ENCODE measurements at places on chromosomes 2 and 18. TPM values are rescaled to one million over a fixed set of nuclear protein-coding genes. Genes with fewer than 3 reads are reported as not detected.

The PID1 gene
- 3.3 TPM for total RNA-seq

The LDLRAD4 gene
- total RNA-seq: 1.2 TPM

The CNTNAP5 gene
- total RNA-seq: 0.17 TPM

The LRRTM4 gene
- total RNA-seq: 8.1 TPM

The FAM110C gene
- total RNA-seq: 13.2 TPM

DNA sequence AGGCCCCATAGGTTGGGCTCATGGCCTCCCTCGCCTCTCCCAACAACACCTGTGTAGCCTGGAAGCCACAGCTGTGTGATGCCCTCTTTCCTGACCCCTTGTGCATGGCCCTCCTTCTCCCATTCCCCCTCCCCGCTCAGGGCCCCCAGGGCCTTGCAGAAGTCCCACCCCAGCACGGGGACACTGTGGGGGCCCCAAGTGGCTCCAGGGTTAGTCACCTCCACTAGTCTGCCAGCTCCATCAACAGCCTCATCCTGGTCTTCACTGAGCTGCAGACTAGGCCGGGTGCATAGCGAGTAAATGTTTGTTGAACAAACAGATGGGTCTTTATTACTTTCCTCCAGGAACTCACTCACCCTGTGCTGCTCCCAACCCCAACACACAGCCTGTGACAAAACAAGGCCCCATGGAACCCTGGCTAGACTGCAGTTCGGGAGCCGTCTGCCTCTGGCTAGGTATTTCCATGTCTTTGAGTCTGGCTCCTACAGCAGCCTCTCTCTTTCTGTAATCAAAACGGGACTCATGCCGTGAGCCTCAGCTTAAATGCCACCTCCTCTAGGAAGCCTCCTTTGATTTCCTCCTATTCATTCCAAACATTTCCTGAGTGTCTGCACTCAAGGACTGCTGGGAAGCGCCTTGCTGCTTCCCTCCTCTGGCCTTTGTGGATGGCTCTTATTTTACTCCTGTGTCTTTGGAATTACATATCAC is 109.9 kb upstream of the ID2 start:
- no peak overlapping the region for H3K27ac ChIP-seq
- no peak overlapping the region for H3K4me3 ChIP-seq
- no peaks in the 10 kb centered on the region for H3K27me3 ChIP-seq
- DNase-seq: no peak
- no peaks in the 10 kb centered on the region for H3K36me3 ChIP-seq
- peaks cover 9% of the 10 kb centered on the region for H3K4me1 ChIP-seq

- H3K4me1 ChIP-seq: no peaks in the 10 kb centered on the region
- H3K4me3 ChIP-seq: no peak overlapping the region
- H3K27ac ChIP-seq: no peak overlapping the region
- H3K36me3 ChIP-seq: no peaks in the 10 kb centered on the region
Measured at GRCh38 chr2:31203916-31204315, 13.4 kb downstream of the CAPN14 start.

DNA sequence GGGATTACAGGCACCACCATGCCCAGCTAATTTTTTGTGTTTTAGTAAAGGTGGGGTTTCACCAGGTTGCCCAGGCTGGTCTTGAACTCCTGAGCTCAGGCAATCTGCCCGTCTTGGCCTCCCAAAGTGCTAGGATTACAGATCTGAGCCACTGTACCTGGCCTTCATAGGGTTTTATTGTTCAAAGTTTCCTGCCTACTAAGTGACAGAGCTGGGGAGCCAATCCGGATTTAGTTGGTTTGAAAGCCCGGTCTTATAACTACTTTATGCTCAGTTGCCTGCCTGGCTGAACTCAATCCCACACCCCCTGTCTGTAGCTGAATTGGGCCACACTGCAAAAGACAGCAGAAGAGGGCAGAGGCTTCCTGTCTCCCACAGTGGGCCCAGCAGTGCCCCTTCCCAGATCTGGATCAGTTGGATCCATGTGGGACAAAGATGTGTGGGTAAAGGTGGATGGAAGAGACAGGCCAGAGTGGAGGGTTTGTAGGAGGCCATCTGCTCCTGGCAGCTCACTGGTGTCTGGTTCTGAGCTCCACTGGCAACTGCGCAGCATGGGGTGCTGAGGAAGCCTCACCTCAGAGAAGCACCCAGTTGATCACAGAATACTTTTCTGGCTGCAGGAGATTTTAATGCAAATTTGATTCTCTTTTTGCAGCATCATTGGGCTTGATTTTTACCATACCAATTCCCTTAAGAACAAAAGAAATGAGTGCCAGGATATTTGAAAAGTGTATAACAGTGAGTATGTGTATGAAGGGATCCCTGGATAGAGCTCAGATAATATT is 144.9 kb downstream of the DDX1 start:
- no peak overlapping the region for H3K27ac ChIP-seq
- H3K36me3 ChIP-seq: no peaks in the 10 kb centered on the region
- H3K4me3 ChIP-seq: no peak overlapping the region
- H3K4me1 ChIP-seq: no peaks in the 10 kb centered on the region

- H3K4me3 ChIP-seq: no peak overlapping the region
- DNase-seq: no peak
- H3K27me3 ChIP-seq: no peaks in the 10 kb centered on the region
- no peaks in the 10 kb centered on the region for H3K36me3 ChIP-seq
- H3K27ac ChIP-seq: no peak overlapping the region
Measured at GRCh38 chr18:25686960-25687500, 335.1 kb upstream of the ZNF521 start.

The ENOSF1 gene
- 26.4 TPM for total RNA-seq

GRCh38 chr18:77167251-77167650 is 34.7 kb upstream of the MBP start:
- 0 out of 2 replicates have a peak, but pooled peaks cover 3% of the 10 kb centered on the region for H3K27me3 ChIP-seq
- no peak overlapping the region for H3K4me3 ChIP-seq
- no peaks in the 10 kb centered on the region for H3K36me3 ChIP-seq
- no peak overlapping the region for H3K27ac ChIP-seq
- peaks cover 2% of the 10 kb centered on the region for H3K4me1 ChIP-seq

- H3K36me3 ChIP-seq: no peaks in the 10 kb centered on the region
- H3K4me1 ChIP-seq: no peaks in the 10 kb centered on the region
- no peak overlapping the region for H3K27ac ChIP-seq
- no peak for DNase-seq
Measured at GRCh38 chr2:98911376-98912154, 24.5 kb downstream of the CRACDL start.

The IL36A gene
- total RNA-seq: not detected

The TMEM200C gene
- 8.3 TPM for total RNA-seq

DNA sequence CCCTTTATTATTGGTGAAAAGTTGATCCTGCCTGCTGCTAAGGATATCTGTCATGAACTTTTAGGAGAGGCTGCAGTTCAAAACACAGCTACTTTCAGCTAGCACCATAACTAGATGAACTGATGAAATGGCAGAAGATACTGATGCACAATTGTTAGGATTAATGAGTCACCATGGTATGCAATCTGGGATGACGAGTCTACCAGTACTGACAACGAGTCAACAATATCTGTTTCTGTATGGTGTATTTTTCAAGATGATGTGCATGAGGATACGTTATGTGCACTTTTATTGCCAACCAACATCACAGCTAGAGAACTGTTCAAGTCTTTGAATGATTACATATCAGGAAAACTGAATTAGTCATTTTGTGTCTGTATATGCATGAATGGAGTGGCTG is 68.7 kb downstream of the NETO1 start:
- no peak overlapping the region for H3K27ac ChIP-seq
- H3K36me3 ChIP-seq: no peaks in the 10 kb centered on the region
- no peaks in the 10 kb centered on the region for H3K27me3 ChIP-seq
- no peak overlapping the region for H3K4me3 ChIP-seq

DNA sequence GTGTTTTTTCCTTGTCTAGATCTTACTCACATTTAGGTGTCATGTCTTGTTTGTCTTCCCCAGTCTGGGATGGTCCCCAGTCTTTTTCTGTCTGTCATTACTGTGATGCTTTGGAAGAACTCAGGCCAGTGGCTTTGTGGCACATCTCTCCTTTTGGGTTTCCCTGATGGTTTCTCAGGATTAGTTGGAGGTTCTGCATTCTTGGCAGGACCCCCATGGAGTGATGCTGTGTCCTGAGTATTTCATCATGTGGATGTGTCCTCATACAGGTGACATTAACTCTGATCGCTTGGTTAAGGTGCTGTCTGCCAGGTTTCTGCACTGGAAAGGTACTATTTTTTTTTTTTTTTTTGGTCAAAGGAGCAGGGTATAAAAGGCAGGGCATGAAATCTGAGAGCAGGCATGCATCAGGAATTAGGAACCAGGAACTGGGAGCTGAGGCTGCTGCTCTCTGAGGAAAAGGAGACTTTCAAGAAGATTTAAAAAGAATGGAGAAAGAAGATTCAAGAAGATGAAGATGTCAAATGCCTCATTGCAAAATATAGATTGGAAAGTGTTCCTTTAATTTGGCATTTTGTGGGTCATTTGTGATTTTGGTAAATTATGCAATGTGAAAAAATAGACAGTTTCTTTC is 85.3 kb downstream of the NUP35 start:
- no peak overlapping the region for H3K27ac ChIP-seq
- H3K36me3 ChIP-seq: no peaks in the 10 kb centered on the region
- DNase-seq: no peak
- no peak overlapping the region for H3K4me3 ChIP-seq
- H3K27me3 ChIP-seq: no peaks in the 10 kb centered on the region
- no peaks in the 10 kb centered on the region for H3K4me1 ChIP-seq

DNA sequence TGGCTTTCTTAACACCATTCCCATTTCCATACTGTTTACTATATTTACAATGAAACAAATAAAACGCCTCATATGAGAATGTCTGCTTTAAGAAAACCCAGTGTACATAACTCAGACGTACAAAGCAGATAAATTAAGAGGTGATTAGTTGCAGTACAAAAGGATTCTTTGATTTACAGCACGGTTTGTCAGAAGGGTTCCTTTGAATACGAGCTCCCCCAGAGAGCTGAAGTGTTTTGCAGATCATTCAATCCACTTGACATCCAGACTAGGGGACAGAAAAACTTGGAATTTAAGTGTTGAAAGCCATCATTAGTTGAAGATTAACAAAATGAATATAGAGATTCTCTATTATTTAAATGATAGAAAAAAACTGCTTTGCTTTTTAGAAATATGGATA is 72.5 kb downstream of the RAPGEF4 start:
- no peaks in the 10 kb centered on the region for H3K27me3 ChIP-seq
- DNase-seq: no peak
- H3K36me3 ChIP-seq: no peaks in the 10 kb centered on the region
- no peaks in the 10 kb centered on the region for H3K4me1 ChIP-seq
- no peak overlapping the region for H3K27ac ChIP-seq

The ALPI gene
- not detected for total RNA-seq

GRCh38 chr2:199589306-199589705 is 131.6 kb upstream of the SATB2 start:
- peaks cover 5% of the 10 kb centered on the region for H3K4me1 ChIP-seq
- no peaks in the 10 kb centered on the region for H3K27me3 ChIP-seq
- H3K36me3 ChIP-seq: no peaks in the 10 kb centered on the region
- no peak for DNase-seq
- H3K27ac ChIP-seq: no peak overlapping the region

- no peak overlapping the region for H3K4me3 ChIP-seq
Measured at GRCh38 chr2:138298900-138299299, 202.7 kb upstream of the SPOPL start.

The PASK gene
- total RNA-seq: 57.3 TPM

- H3K4me1 ChIP-seq: no peaks in the 10 kb centered on the region
- no peak for DNase-seq
- no peaks in the 10 kb centered on the region for H3K27me3 ChIP-seq
Measured at GRCh38 chr2:109494351-109494750, 119.4 kb downstream of the SEPTIN10 start.

The RNU2-63P gene
- 6.6 TPM for total RNA-seq

- no peaks in the 10 kb centered on the region for H3K27me3 ChIP-seq
- H3K4me3 ChIP-seq: no peak overlapping the region
- H3K36me3 ChIP-seq: no peaks in the 10 kb centered on the region
- peaks cover 4% of the 10 kb centered on the region for H3K4me1 ChIP-seq
- DNase-seq: no peak
Measured at GRCh38 chr18:6257950-6258349, 156.8 kb downstream of the L3MBTL4 start.

- H3K36me3 ChIP-seq: no peaks in the 10 kb centered on the region
- no peak overlapping the region for H3K4me3 ChIP-seq
- H3K27me3 ChIP-seq: no peaks in the 10 kb centered on the region
- no peaks in the 10 kb centered on the region for H3K4me1 ChIP-seq
Measured at GRCh38 chr2:134375935-134376334, 122.1 kb downstream of the MGAT5 start.

The ADCY3 gene
- total RNA-seq: 50.5 TPM

DNA sequence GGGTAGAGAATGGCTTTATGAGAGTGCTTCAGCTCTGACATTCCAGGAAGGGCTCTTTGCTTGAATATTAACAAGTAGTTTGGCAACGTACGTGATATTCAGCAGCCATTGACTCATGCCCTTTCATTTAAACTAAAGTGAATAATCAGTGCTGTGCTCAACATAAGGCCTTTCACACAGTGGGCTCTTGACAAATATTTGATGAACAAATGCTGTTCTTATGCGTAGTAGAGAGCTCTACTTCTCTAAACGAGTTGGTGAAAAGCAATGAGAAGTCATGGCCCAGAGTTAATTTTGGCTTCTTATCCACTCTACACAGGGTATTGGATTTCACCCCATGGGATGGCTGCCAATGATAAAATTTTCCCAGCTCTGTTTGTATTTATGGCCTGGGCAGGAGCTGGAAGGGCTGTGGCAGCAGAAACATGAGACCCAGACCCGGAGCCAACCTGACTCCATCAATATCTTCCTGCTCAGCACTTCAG is 338.9 kb downstream of the CCDC85A start:
- H3K27ac ChIP-seq: no peak overlapping the region
- no peaks in the 10 kb centered on the region for H3K27me3 ChIP-seq
- H3K4me1 ChIP-seq: no peaks in the 10 kb centered on the region
- no peak overlapping the region for H3K4me3 ChIP-seq
- no peaks in the 10 kb centered on the region for H3K36me3 ChIP-seq

The SLC9A4 gene
- total RNA-seq: not detected

The MROH2A gene
- not detected for total RNA-seq

The CLK1 gene
- 35.2 TPM for total RNA-seq

- no peak overlapping the region for H3K4me3 ChIP-seq
- peaks cover 42% of the 10 kb centered on the region for H3K36me3 ChIP-seq
- H3K4me1 ChIP-seq: no peaks in the 10 kb centered on the region
Measured at GRCh38 chr2:214730800-214731407, 78.6 kb downstream of the BARD1 start.

Data from H1 (cell line).